ENCODE measurements at places on chromosomes 11 and 22.

GRCh38 chr11:90251599-90251998 lies 28.8 kb upstream of the CHORDC1 start:
- DNase-seq = no peak

DNA sequence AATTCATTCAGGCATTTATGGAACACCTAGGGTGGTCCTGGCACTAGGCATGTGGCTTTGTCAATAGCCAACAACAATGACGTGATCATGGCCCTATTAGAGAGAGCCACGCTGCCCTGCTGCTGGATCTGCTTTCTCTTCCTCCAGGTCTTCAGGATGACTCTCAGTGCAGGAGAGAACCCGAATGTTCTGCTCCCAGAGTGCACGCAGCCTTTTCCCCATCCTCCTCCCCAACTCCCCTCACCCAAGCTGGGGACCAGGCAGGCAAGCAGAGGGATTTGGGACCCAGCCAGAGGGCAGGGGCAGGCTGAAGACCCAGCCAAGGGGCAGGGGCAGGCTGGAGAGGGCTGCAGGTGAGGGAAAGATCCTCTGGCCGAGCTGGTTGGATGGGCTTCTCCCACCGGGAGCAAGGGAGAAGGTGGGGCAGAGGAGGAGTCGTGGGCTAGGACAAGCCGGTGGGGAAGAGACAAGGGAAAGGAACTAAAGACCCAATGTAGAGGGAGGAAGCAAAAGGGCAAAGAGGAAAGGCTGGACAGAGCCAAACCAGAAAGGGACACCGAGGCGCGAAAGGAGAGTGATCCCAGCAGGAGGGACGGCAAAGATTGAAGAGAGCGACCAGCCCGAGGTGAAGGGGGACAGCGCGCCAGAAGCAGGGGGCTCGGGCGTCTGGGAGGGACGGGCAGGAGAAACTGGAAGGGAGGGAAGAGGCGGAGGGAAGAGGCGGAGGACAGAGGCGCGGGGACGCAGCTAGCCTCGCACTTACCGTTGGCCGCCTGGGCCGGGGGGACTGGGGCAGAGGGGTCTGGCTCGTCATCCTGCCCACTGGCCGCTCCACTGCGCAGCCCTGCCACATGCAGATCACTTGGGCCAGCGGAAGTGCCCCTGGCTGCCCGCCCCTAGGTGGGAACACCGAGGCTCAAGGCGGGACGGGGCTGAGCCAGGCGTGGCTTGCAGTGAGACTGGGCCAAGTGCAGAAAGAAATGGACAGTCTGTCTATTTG lies at the start of gene KCTD14:
KCTD14 (minus strand) TSS at position 880 of the 1,000 bp plus-strand sequence; CDS start at position 853, 27 bp downstream.
- no peak for DNase-seq

GRCh38 chr11:47477753-47478152 lies 28.8 kb upstream of the RAPSN start:
- no peak for DNase-seq

DNA sequence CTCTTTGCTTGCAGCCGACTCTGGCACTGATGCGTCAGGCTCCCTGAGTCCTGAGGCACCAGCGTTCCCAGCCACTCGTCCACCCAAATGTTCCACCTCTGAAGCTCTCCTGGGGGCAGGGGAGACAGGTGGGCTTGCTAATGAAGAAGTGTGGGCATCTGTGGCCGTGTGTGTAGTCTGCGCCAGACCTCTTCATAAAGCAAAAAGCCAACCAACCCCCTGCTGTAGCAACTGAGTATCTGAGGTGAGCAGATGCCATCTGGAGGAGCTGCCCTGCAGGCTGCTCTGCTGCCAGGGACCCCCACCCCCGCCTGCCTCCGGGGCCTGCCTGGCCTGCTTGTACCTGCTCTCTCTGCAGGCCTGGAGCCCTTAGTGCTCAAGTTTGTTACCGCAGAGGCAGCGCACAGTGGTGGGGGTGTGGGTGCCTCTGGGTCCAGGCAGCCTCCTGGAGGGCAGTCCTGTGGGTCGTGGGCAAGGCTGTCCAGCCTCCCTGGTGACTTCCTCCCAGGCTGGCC lies 272.5 kb downstream of the TBC1D22A start:
- DNase-seq = no peak

- DNase-seq = no peak
Measured at GRCh38 chr11:124662106-124662505, 11.4 kb downstream of the SIAE start.

DNA sequence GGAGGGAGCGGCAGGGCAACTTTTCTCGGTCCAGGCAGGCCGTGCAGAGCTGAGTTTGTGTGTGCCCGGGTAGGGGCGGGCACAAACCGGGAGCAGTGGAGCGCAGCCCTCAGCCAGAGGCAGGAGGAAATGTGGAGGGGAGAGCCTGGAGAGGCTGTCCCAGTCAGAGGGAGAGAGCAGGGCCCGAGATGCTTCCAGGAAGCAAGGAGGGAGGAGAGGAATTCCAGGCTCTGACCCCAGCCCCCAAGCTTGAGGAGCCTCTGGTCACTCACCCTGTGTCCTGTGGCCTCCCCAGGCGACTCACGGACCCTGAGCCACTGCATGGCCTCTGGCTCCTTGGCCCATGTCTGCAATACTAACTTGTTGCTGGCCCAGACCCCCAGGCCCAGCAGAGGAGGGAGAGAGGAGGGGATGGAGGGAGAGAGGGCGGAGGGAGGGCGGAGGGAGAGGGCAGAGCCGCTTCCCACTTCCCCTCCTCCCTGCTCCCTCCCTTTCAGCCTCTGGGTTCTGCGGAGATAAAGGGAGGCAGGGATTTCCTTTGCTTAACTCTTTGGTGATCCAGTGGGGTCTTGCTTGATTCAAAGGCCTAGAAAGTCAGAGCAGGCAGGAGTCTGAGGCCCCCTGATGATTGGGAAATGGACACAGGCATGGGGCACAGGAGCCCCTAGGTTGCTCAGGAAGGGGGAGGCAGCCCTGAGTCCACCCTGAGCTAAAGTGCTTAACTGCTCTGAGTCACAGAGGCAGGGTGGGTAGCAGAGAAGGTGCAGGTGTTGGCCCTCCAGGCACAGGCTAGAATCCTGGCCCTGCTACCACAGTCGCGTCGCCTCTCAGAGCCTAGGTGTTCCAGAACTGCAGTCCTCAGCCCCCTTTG lies at the start of gene C1QTNF6:
C1QTNF6 (minus strand) TSS at position 357 of the 871 bp plus-strand sequence; CDS start at position 323, 34 bp downstream.
- DNase-seq = no peak

DNA sequence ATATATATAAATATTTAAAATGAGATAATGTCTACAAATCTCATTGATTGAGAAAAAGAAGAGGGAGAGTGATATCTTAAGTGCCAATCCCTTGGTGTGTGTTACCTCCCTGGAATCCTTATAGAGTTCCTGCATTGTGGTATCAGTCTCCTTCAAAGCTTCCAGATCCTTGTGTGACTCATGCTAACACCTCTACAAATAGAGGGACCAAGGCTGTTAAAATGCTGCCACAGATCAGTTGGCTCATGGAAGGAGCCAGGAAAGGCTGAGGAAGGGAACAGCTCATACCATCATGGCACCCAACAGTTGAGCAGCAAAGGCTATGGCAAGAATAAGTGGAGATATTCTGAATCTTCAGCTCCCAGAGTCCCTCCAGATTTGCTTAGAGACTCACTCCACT lies 163.6 kb upstream of the ISX start:
- DNase-seq = no peak

DNA sequence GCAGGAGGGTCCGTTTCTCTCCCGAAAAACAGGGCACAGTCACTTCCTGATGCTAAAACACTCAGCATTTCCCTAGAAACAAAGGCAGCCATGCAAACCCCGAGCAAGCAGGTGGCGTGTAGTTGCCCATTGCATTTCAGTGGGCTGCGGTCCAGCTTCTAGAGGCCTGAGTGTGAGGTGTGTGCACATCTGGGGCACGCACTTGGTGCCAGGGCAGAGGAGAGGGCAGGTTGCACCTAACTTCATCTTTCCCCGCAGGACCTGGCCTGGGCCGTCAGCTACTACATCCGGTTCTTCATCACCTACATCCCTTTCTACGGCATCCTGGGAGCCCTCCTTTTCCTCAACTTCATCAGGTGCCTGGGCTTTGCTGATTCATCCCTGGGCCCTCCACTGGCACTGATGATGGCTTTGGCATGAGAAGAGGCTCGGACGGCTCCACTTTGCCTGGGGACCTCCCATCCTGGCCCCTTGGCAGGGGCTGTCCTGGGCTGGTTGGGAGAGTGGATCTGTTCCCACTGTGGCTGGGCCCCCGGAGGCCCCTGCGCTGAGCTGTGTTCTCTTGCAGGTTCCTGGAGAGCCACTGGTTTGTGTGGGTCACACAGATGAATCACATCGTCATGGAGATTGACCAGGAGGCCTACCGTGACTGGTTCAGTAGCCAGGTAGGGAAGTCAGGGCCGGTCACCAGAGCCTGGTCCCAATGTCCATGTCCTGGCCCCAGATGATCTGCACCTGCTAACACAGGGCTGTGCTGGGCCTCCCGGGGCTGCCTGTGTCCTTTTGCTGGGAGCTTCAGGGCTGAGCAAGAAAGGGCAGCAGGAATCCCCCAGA lies 28.4 kb downstream of the FADS3 start:
- no peak for DNase-seq

DNA sequence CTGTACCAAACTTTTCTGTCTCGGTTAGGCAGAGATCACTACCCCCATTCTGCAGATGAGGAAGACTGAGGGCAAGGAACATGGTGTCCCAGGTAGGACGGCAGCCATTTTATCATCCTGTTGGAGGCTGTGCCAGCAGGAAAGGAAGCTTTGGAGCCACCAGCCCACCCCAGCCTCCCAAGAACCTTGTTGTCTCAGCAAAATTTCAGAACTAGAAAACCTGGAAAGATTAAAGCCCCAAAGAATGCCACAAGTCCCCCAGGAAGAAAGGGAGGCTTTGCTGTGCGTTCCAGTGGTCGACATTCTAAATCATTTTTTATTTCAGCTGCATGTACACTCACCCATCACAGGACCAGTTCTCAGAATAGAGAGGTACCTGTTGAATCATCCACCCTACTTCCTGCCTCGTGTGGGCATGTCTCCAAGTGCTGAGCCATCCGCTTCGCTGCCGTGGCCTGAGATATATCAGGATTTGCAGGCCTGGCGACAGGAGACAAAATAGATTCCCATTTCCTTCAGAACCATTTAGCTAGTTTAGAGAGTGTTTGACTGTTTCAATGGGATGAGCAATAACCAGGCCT lies 13.0 kb upstream of the EIF3D start:
- no peak for DNase-seq

DNA sequence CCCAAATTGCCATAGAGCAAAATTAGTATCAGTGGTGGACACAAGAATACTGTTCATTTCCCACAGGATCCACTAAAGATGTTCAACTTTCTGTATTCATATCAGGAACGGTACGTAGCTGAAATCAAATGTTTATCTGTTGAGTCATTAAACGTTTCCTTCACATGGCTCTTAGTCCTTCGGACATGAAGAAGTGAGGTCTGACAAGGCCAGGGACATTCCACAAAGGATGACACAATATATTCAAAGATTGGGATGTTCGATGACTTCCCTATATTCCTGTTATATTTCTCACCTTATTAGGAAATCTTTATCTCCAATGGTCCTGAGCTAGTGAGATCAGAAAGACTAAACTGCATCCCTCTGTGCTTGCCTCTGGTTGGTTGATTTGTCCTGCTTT lies 129.0 kb downstream of the ETS1 start:
- DNase-seq = no peak

DNA sequence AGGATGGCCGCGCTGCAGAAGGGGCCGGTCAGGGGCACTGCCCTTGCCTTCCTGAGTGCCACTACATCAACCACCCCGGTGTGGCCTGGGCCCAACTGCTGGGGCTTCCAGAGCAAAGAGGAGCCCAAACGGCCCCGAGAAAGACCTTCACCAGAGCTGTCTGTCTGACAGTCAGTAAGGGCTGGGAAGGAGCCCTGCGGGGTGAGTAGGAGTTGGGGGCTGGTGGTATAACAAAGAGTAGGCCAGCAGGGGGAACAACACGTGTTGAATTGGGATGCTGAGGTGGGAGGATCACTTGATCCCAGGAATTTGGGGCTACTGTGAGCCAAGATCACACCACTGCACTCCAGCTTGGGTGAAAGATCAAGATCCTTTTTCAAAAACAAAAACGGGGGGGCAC lies 3.9 kb downstream of the GSTT4 start:
- no peak for DNase-seq

DNA sequence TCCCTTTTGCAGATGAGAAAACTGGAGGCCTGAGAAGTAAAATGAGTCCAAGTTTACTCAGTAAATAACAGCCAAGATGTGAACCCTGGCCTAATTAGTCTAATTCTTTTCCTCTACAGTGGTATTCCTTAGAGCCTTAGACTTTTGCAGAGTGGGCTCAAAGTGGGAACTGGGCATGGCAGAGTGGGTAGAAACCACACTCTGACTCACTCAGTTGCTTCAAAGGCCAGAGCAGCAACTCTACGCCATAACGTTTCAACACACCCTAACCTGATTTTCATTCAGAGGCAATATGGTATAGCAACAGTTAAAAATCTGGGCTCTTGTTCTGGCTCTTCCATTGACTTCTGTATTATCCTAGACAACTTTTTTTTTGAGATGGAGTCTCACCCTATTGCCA lies 2.8 kb downstream of the THRSP start:
- no peak for DNase-seq
